ENCODE measurements at places on chromosomes 12 and 14. TPM values are rescaled to one million over a fixed set of nuclear protein-coding genes. Genes with fewer than 3 reads are reported as not detected.

CFAP251 gene
- total RNA-seq: 0.63 TPM

GRCh38 chr14:105346876-105347586 lies 32.5 kb downstream of the PACS2 start:
- DNase-seq: no peak
- H3K36me3 ChIP-seq: peaks cover 11% of the 10 kb centered on the region

DNA sequence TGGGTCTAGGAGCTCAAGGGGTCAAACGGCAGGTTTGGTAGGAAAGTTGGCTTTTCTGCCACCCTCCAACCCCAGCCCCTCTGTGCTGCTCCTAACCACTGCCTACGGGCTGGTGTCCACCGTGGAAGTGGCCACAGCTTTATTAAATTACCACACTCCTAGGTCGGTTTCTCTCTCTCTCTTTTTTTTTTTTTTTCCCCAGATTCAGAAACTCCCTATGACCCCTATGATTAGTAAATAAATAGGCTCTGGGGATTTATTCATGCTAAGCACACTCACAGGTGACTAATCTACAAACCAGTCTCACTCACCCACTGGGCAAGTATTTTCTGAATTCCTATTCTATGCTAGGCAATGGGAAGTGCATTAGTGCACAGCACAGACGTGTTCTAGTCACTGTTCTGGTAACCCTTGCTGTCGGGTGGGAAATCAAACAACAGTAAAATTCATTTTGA lies 8.7 kb upstream of the DDX47 start:
- H3K4me1 ChIP-seq: no peaks in the 10 kb centered on the region
- H3K27me3 ChIP-seq: no peaks in the 10 kb centered on the region
- H3K36me3 ChIP-seq: no peaks in the 10 kb centered on the region
- no peak overlapping the region for H3K27ac ChIP-seq
- no peak overlapping the region for H3K4me3 ChIP-seq
- no peak for DNase-seq

DNA sequence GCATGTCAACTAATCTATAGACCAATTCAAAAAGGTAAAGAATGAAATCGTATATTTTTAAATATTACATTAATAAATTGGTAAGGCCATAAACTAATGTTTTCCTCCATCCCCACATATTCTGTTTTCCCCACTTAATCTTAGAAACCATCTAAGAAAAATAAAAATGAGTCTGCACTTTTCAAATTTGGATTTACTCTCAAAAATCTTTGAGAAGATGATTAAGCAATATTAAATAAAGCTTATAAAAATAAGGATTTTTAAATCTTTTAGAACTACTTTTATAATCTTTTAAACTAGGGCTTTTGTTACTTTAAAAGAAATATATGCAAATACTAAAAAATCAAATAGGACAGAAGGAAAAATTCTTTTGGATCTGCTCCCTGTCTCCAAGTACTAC lies 10.6 kb upstream of the HAL start:
- H3K4me1 ChIP-seq: no peaks in the 10 kb centered on the region
- no peak overlapping the region for H3K4me3 ChIP-seq
- no peak overlapping the region for H3K27ac ChIP-seq
- DNase-seq: no peak

- peaks cover 8% of the 10 kb centered on the region for H3K4me1 ChIP-seq
- no peaks in the 10 kb centered on the region for H3K27me3 ChIP-seq
- H3K36me3 ChIP-seq: no peaks in the 10 kb centered on the region
These were observed 51.8 kb upstream of the HIF1A start for GRCh38 chr14:61643555-61643954.

DNA sequence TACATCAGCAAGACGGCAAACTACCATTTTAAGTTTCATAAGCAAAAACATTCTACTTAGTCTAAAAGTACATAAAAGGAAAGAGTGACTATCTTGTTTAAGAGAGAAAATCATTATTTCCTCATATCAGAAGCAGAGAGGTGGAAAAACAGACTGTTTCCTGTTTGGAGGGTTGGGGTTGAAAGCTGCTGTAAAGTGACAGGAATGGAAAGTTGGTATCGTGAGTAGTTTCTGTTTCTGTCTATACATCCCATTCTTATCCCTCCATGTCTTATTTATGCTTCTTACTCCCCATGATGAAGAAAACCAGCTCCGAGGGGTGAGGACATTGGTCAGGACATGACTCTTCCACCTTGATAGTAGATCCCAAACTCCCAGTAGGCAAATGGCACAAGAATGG lies 216.5 kb downstream of the EGLN3 start:
- no peaks in the 10 kb centered on the region for H3K27me3 ChIP-seq
- no peaks in the 10 kb centered on the region for H3K4me1 ChIP-seq
- no peak overlapping the region for H3K4me3 ChIP-seq
- H3K27ac ChIP-seq: no peak overlapping the region

- peaks cover 30% of the 10 kb centered on the region for H3K4me1 ChIP-seq
- peak overlapping the region; percentile 89 for H3K27ac ChIP-seq
- no peak for DNase-seq
- peak overlapping the region; percentile 46 for H3K4me3 ChIP-seq
These were observed 4.6 kb downstream of the NUDT14 start for GRCh38 chr14:105176513-105176912.

- no peaks in the 10 kb centered on the region for H3K27me3 ChIP-seq
- peaks cover 29% of the 10 kb centered on the region for H3K36me3 ChIP-seq
- H3K4me1 ChIP-seq: no peaks in the 10 kb centered on the region
- no peak for DNase-seq
- no peak overlapping the region for H3K4me3 ChIP-seq
These were observed 58.0 kb downstream of the PAPLN start for GRCh38 chr14:73295198-73295796.
